ENCODE measurements at places on chromosomes 7 and 10. TPM values are rescaled to one million over a fixed set of nuclear protein-coding genes. Genes with fewer than 3 reads are reported as not detected.

The SPDYE9 gene
- total RNA-seq: not detected

The MYO1G gene
- 14.3 TPM for total RNA-seq

The WNT8B gene
- not detected for total RNA-seq

GRCh38 chr10:6669269-6669859 is 89.3 kb upstream of the PRKCQ start:
- H3K4me1 ChIP-seq: no peaks in the 10 kb centered on the region
- DNase-seq: peak; percentile 64
- no peak overlapping the region for H3K4me3 ChIP-seq

DNA sequence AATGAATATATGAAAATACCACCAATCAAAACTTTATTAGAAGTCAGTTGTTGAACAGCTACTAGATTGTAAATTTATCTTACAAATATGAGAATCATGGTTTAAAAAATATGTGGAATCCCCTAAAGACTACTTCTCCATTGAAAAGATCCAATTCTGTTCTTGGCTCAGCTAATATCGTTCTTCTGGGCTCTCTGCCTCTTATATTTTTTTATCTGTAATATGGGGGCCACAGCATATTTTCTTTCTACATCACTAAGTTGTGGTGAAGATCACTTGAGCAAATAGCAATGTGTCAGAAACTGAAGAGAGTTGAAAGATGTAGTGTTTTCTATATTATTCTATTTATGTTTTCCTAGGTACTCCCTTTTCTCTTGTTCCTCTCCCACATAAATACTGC is 198.1 kb downstream of the FZD1 start:
- H3K27me3 ChIP-seq: no peaks in the 10 kb centered on the region
- no peak overlapping the region for H3K4me3 ChIP-seq
- no peak for DNase-seq

- no peak for DNase-seq
- H3K27ac ChIP-seq: no peak overlapping the region
- no peaks in the 10 kb centered on the region for H3K4me1 ChIP-seq
- H3K27me3 ChIP-seq: no peaks in the 10 kb centered on the region
- H3K4me3 ChIP-seq: no peak overlapping the region
Observed at GRCh38 chr7:37380831-37381230, 67.8 kb downstream of the ELMO1 start.

GRCh38 chr10:95518455-95519452 is 42.4 kb downstream of the SORBS1 start:
- H3K4me3 ChIP-seq: no peak overlapping the region
- no peaks in the 10 kb centered on the region for H3K36me3 ChIP-seq
- H3K27ac ChIP-seq: peak overlapping the region; percentile 38
- H3K4me1 ChIP-seq: no peaks in the 10 kb centered on the region

GRCh38 chr10:12416344-12417050 is 67.2 kb downstream of the CAMK1D start:
- no peaks in the 10 kb centered on the region for H3K27me3 ChIP-seq
- H3K4me1 ChIP-seq: no peaks in the 10 kb centered on the region
- no peak overlapping the region for H3K27ac ChIP-seq

- H3K4me3 ChIP-seq: no peak overlapping the region
- no peaks in the 10 kb centered on the region for H3K27me3 ChIP-seq
- no peak overlapping the region for H3K27ac ChIP-seq
- peaks cover 2% of the 10 kb centered on the region for H3K4me1 ChIP-seq
- DNase-seq: no peak
Observed at GRCh38 chr7:77433901-77434300, 17.8 kb upstream of the GSAP start.

GRCh38 chr10:114801411-114801813 is 20.2 kb upstream of the FHIP2A start:
- no peak for DNase-seq
- no peaks in the 10 kb centered on the region for H3K36me3 ChIP-seq
- no peaks in the 10 kb centered on the region for H3K4me1 ChIP-seq
- no peaks in the 10 kb centered on the region for H3K27me3 ChIP-seq

DNA sequence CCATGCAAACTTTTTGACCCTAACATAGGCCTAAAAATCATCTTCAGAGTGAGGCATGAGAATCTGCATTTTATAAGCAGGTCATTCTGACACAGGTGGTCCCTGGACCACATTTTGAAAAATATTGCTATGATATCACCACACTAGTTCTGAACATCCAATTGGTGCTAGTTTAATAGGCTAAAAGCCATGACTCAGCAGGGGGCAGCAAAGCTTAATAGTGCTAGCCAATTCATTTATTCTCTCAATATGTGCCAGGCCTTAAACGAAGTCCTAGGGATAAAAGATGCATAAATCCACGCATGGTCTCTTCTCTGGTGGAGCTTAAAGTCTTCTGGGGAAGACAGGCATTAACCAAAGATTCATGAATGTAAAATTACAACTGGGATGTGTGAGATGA is 10.2 kb upstream of the SLC25A28 start:
- H3K4me1 ChIP-seq: no peaks in the 10 kb centered on the region
- DNase-seq: peak; percentile 23
- H3K4me3 ChIP-seq: no peak overlapping the region
- no peaks in the 10 kb centered on the region for H3K27me3 ChIP-seq
- no peak overlapping the region for H3K27ac ChIP-seq

DNA sequence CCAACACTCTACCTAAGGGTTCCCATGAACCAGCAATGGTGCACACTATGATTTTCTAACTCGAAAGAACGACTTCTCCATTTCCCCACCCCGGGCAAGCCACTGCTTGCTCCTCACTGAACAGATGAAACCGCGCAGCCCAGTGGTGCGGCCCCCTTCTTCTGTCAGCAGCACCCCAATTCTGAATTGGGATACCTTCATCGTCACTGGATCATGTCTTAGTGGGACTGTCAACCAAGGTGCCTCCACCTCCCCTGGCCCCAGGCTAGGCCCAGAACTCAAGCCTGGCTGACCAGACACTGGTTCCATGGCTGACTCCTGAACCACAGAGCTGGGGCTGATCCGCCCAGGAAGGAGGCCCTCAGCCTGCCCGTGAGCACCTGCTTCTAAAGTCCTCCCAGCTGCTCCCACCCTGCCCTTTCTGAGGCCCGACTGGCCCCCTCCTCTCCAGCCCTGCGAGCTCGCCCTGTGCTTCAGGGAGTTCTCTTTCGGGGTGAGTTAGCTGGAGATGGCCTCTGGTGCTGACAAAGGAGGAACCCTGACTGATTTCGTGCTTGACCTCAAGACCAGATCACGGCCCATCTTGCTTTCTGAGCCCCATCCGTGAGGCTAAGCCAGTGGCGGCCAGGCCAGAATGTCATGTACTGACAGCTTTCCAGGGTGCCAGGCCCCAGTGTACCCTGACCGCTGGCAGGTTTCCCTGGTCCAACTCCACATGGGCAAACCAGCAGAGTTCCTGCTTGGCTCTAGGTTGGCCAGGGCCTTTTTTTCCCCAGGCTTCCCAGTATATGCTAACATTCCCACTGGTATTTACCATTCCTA is 44.5 kb downstream of the FAM53B start:
- peaks cover 8% of the 10 kb centered on the region for H3K36me3 ChIP-seq
- peak overlapping the region; percentile 88 for H3K27ac ChIP-seq
- H3K27me3 ChIP-seq: no peaks in the 10 kb centered on the region
- peaks cover 64% of the 10 kb centered on the region for H3K4me1 ChIP-seq
- H3K4me3 ChIP-seq: no peak overlapping the region
